ENCODE measurements at places on chromosomes 5 and 9. TPM values are rescaled to one million over a fixed set of nuclear protein-coding genes. Genes with fewer than 3 reads are reported as not detected.

COMMD10 gene
- 30.3 TPM for total RNA-seq

GRCh38 chr5:84362061-84362720 lies 22.5 kb downstream of the EDIL3 start:
- no peak for DNase-seq

ANKRD18A gene
- 12.3 TPM for total RNA-seq

AK1 gene
- 630 TPM for total RNA-seq

PCDHA12 gene
- total RNA-seq = 0.31 TPM

GRCh38 chr5:71938895-71939294 lies 168.4 kb upstream of the MAP1B start:
- no peak for DNase-seq

DNA sequence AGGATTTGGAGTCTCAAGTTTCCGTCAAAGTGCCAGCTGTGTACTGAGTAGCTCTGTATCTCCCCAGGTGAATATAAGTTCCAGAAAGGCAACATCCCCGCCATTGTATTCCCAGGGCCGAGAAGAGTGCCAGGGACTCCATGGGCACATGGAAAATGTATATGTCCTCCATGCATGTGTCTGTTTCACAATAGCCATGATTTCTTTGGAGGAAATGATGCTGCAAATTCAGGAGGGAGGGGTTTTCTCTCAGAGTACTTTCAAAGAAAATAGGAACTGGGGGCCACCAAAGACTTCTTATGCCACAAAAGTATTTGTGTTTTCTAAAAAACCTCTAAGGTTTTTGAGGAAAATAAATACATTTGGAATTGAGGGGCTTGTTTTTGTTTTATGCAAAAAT lies 524.6 kb downstream of the BNC2 start:
- DNase-seq = no peak

SNCB gene
- total RNA-seq = 0.74 TPM

- peak; percentile 41 for DNase-seq
Measured at GRCh38 chr9:134838651-134839454, 41.8 kb upstream of the FCN2 start.

GRCh38 chr9:81737871-81738507 lies 48.6 kb upstream of the TLE1 start:
- DNase-seq = no peak

DNA sequence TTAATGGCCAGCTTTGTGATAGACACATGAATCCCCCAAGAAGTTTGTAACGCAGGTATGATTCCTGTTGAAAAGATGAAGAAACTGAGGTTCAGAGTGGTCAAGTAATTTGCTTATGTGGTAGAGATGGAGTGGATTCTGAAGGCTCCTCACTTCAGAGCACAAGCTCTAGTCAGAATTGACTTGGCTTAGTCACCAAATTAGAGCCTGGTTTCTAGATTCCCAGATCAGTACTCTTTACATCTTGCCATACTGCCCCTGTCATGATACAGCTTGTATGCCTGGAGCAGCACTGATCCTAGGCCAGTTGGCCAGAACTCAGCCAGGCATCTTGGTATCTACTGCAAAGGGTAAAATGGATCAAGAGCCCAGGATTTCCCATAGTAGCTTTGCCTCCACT lies 284.4 kb upstream of the RFX3 start:
- DNase-seq = no peak

DNA sequence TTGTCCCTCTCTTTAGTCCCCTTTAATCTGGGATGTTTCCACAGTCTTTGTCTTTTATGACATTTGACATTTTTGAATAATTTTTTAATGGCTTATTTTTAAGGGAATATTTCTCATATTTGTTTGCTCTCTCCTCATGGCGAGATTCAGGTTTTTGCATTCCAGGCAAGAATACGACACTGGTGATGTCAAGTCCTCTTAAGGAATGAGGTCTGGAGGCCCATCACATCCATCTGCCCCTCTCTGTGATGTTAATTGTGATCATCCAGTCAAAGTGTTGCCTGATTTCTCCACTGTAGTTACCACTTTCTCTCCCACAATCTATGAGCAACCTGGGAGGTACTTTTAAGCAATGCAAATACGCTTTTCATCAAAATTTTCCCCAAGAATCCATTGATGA lies 193.2 kb downstream of the MAST4 start:
- no peak for DNase-seq

GRCh38 chr9:121633119-121633714 lies 18.2 kb upstream of the DAB2IP start:
- no peak for DNase-seq

DNA sequence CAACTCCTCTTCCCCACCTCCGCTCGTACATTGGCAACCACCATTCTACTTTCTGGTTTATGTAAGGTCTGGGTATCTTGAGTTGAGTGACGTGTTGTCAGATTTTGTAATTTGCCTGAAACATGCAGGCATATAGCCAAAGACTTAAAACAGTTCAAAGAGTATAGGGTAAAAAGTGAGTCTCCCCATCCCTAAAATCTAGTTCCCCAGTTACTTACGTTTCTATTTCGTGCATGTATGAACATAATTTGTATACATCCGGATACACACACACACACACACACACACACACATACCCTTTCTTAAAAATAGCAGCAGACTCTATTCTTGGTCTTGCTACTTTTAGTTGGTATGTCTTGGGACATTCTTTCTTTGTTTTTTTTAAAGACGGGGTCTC lies 915 bp downstream of the HSDL2 start:
- no peak for DNase-seq

LRRC14B gene
- 51.1 TPM for total RNA-seq

DNA sequence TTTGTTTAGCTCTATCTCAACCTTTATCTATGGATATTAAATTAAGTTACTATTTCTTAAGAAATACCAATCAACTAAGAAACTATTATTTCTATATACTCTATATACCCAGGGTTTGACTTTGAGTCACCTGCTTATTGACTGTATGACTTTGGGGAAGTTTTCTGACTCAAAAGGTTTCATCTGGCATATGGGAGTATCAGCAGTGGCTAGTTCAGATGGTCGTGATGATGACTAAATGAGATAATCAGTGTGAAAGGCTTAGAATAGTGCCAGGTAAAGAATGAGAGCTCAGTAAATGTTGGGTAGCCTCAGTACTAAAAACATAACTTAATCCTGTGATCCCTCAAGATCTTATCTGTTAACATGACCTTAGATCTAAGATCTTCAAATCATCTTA lies 179.7 kb upstream of the ISL1 start:
- DNase-seq = no peak

- DNase-seq = no peak
Measured at GRCh38 chr5:132470596-132470995, 20.0 kb downstream of the IRF1 start.

ZNF608 gene
- total RNA-seq = 39.7 TPM

GRIN1 gene
- total RNA-seq = not detected

GRCh38 chr5:82176115-82176814 lies 101.9 kb downstream of the RPS23 start:
- no peak for DNase-seq

FOXD4L6 gene
- total RNA-seq = not detected

- no peak for DNase-seq
Measured at GRCh38 chr9:91042541-91042940, 240.9 kb downstream of the SYK start.

Data from right cardiac atrium (tissue), 5 donors.